ENCODE measurements at places on chromosomes 16 and 17.

- DNase-seq: no peak
Observed at GRCh38 chr17:73360961-73361761, 49.4 kb upstream of the CDC42EP4 start.

DNA sequence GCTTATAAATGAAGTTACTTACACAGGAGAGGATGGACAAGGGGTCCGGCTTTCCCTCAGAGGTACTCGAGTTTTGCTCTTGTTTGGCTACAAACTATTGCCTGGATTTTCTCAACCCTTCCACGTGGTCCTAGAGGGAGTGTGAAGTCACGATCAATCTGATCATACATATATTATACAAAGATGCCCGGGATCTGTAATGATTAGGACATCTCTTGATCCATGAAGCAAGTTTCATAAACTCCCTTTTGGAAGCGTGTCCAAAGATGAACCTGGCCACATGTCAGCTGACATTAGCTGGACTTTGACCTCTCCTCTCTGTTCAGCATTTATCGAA, 2.3 kb upstream of the CDH11 start:
- DNase-seq: no peak

- DNase-seq: no peak
Observed at GRCh38 chr17:56034197-56034635, 119.1 kb upstream of the ANKFN1 start.

GRCh38 chr17:78306913-78307312, 53.0 kb downstream of the SOCS3 start:
- DNase-seq: no peak

DNA sequence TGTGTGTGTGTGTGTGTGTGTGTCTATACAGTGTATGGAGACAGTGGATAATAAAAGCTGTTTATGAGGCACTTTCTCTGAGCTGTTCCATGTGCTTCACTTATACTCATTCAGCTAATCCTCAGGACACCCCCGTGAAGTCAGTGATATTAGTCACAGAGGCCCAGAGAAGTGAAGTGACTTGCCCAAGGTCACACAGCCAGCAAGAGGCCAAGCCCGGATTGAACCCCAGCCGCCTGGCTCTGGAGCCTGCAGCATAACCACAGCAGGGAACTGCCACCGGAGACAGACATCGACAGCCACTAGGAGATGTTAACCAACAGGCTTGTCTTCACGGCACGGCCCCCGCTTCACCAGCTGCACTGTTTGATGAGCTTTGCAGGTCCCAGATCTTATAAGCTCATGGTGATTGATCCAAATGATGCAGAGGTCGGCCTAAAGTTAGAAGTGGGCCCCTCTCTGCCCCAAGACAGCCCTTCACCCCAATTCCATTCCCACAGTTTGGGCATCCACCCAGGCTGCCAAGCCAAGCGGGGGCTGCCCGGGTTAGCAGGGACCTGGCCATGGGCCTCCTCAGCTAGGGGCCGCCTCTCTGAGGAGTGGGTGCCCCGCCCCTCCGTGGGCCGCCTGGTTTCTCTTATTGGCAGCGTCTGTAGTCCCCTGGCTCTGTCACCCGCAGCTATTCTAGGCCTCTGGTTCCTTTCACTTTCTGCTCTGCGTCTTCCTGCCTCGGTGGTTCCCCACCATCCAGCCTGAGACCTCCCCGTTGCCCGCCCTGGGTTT, 30.9 kb downstream of the SOCS1 start:
- no peak for DNase-seq

DNA sequence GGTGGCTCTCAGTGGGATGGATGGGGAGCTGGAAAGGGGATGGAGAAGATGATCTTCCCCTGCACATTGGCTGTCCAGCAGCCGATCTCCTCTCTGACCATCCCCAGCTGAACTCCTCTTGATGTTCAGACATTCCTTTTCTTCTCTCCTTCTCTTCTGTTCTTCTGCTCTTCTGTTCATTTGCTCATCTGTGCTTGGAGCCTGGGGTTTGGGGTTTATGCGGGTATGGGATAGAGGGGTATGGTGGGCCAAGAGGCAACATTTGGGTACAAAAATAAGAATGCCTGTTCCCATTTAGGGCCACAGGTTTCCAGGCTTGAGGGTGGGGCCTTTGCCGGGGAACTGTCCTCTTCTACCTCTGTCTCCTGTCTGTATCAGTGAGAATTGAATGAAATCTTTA, 205.4 kb upstream of the XYLT1 start:
- no peak for DNase-seq

DNA sequence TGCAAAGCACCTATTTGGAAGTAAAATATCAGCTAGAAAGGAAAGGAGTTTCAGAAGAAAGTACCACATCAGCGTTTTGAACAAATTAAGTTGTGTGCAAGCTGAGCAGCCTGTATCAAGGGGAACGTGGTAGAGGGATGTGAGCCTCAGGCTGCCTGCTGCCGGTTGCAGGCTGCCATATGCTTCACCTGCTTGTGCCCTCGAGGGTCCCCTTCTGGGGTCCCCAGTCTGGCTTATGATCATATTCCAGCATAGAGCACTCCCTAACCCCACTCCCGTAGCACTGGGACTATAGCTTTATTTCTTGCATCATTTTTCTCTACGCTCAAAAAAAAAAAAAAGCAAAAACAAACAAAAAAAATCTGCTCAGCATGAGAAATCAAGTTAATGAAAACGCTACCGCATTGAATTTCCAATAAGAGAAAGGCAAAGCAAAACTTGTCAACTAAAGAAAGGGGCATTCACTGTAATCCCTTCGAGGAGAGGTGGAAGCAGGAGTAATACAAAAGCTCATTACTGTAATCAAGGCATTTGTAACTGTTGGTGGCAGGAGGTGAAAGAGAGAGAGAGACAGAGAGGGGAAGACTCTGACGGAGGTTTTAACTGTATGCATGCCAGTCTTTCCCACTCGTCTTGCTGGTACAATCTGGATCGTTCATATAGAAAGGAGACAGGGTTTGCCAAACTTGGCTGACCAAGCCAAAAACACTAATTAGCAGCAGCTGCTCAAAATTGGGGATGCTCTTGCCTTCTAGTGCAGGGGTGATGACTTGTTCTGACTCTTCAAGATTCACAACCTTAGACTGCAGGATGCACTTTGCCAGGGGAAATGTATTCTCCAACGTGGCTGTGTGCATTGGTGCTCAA, 258.2 kb upstream of the HSBP1 start:
- DNase-seq: no peak

DNA sequence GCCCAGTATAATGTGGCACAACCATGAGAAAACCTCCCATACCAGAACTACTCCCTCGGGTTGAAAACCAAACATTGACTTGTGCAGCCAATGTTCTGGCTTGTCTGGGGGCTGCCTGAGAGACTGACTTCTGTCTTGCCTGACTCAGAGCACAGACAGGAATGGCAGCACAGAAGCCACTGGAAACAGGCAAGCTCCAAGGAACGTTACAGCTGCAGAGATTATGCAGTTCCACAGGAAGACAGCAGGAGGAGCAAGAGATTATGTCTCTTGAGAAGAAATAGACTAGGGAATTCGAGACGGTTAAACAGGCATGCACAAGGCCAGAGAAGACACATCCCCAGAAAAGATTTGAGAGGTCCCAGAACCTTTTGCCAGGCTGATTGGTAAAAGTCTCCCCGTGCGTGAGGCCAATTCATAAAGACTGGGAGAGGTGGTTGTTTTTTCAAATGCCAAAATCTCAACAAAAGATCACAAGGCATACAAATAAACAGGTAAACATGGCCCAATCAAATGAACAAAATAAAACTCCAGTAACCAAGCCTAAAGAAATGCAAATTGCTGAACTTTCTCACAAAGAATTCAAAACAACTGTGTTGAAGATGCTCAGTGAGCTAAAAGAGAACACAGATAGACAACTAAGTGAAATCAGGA, 90.6 kb upstream of the CDH5 start:
- DNase-seq: no peak

DNA sequence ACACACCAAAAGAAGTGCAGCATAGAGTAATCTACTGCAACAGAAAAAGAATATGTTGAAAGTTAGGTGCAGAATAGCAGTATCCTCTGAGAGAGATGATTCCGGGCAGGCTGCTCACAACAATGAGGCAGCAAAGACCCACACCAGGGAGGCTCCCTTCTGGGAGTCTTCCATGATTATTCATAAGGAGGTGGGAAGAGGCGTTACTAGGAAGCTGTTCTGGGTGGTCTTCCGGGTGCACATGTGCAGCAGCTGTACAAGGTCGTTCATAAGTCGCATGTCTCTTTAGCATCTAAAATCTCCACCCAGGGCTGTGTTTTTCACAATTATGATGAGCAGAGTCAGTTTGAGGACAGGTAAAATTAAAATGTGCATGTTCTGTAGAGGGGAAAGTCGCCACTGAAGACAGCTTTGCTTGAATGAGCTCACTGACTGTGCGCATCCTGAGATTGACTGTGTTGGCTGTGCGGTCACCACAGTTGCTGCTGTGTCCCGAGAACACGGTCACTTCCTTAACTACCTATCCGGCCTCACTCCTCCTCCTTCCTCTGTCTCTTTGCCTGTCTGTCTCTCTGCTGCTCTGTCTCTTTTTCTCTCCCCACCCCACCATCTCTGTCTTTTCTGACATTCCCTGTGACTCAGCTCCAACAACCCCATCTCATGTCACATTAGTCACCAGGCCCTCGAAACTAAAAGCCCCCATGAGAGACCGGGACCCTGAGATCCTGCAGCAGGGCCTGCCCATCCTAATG, 125.5 kb upstream of the HSBP1 start:
- DNase-seq: no peak

GRCh38 chr16:72458035-72458434, 286.1 kb upstream of the PMFBP1 start:
- DNase-seq: no peak

DNA sequence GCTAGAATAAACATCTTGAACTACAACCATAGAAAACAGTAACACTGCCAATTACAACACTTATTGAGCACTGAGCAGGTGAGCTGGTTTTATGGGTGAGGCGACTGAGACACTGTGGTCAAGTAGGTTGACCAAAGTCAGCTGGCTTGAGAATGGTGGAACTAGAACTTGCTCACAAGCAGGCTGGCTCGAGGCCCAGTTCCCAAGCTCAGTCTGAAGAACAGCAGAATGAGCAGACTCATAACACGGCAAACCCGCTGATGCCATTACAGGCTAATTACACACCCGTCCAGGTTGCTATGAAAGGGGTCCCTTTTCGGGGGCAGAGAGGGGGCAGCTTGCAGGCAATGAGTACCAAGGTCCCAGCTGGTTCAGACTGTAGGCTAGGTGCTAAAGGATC, 6.5 kb downstream of the ZZEF1 start:
- DNase-seq: no peak

- DNase-seq: no peak
Observed at GRCh38 chr17:31538080-31538762, 146.7 kb downstream of the RAB11FIP4 start.

Measured in cortex of kidney (tissue), 1 donor.